Thyroid gland (tissue), 4 donors: ENCODE measurements at places on chromosomes 7 and 10. TPM values are rescaled to one million over a fixed set of nuclear protein-coding genes. Genes with fewer than 3 reads are reported as not detected.

Gene FAS
- total RNA-seq: 18.4 TPM

Gene GDF2
- not detected for total RNA-seq

Gene ACTL6B
- not detected for total RNA-seq

Gene PTPRZ1
- 0.10 TPM for total RNA-seq

Gene PRPS1L1
- total RNA-seq: not detected

Gene MBL2
- not detected for total RNA-seq

Gene DTX2
- total RNA-seq: 23.6 TPM

Gene LLCFC1
- not detected for total RNA-seq

Gene NKX1-2
- total RNA-seq: not detected

GRCh38 chr10:103514244-103514643, 20.7 kb downstream of the NEURL1 start:
- no peak for DNase-seq
- H3K4me3 ChIP-seq: no peak overlapping the region

GRCh38 chr7:65325793-65326432, 47.7 kb upstream of the ZNF92 start:
- peaks cover 4% of the 10 kb centered on the region for H3K4me1 ChIP-seq
- no peak overlapping the region for H3K4me3 ChIP-seq
- H3K27ac ChIP-seq: no peak overlapping the region
- no peaks in the 10 kb centered on the region for H3K27me3 ChIP-seq

DNA sequence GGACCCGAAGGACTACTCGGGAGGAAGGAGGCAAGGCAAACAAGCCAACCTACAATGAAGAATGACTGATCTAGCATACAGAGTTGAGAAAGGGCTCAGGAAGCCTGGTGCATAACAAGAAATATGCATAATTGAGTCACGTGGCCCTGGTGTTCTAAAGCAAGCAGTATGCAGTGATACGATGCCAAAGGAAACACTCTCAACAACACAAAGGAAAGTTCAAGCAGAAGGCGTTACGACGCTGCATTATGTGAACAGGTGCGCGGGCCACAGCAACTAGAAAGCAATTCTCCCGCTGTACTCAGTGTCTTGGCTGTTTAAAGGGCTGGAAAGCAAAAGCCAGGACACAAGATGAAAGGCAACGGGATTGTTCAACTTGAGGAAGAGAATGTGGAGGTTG, 100.8 kb downstream of the PRTFDC1 start:
- H3K27ac ChIP-seq: no peak overlapping the region
- no peak for DNase-seq
- no peaks in the 10 kb centered on the region for H3K27me3 ChIP-seq

DNA sequence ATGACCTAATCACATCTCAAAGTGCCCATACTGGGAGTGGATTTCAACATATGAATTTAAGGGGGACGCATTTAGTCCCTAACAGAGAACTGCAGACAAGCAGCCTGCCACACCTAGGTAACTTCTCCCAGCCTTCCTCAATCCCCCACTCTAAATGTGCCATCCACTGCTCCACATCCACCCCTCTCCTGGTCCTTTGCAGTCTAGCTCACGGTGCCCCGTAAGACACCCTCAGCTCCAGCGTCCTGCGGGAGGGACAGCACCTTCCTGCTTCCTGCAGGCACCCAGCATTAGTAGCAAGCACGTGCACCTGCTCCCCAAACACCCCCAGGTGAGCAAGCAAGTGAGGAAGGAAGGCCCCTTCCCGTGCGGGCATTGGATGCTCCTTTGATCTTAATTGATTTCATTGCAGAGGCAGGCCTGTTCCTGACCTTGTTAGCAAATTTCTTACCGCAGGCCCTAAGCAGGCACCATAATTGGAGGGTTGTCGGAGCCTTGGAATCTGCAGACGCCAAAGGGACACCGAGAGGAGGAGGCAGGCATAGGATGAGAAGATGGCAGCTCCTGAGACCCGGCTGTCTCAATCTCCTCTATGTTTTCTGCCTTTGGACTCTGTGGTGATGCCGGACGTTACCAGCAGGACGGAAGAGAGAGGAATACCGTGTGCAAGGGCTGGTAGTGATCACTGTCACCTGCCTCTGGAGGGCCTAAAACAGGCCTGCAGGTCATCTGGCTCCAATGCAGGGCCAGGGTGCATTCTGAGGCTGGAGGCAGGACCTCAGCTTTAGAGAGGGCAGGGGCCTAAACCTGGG, 75.8 kb upstream of the CHST15 start:
- H3K27me3 ChIP-seq: no peaks in the 10 kb centered on the region
- no peak overlapping the region for H3K27ac ChIP-seq
- no peaks in the 10 kb centered on the region for H3K36me3 ChIP-seq
- H3K4me1 ChIP-seq: no peaks in the 10 kb centered on the region
- no peak overlapping the region for H3K4me3 ChIP-seq

DNA sequence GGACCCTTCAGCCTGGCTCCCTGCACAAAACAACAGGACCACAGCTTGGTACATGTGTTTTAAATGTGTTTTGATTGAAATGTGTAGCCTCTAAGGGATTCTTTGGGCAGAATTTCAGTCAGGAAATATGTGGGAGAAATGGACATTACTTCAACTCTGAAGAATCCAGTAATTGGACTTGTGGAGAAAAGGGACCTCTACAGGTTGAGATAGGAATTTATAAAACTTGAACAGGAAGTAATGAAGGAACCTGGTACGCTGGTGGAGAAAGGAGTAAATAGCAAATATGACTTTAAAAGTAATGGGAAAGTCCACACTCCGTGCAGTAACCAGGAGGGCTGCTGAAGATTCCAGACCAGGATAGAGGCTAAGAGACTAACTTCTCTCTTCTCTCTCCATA, 220.5 kb downstream of the LHFPL3 start:
- no peaks in the 10 kb centered on the region for H3K27me3 ChIP-seq
- no peak overlapping the region for H3K27ac ChIP-seq
- no peak for DNase-seq
- no peaks in the 10 kb centered on the region for H3K4me1 ChIP-seq
- H3K4me3 ChIP-seq: no peak overlapping the region

GRCh38 chr10:118841881-118842605, 87.3 kb upstream of the CACUL1 start:
- no peak overlapping the region for H3K27ac ChIP-seq
- DNase-seq: no peak
- peaks cover 21% of the 10 kb centered on the region for H3K4me1 ChIP-seq
- H3K27me3 ChIP-seq: no peaks in the 10 kb centered on the region
- no peaks in the 10 kb centered on the region for H3K36me3 ChIP-seq
- H3K4me3 ChIP-seq: no peak overlapping the region

GRCh38 chr10:46000538-46000937, 28.2 kb downstream of the TIMM23 start:
- H3K27ac ChIP-seq: no peak overlapping the region
- no peak overlapping the region for H3K4me3 ChIP-seq
- no peaks in the 10 kb centered on the region for H3K27me3 ChIP-seq
- DNase-seq: no peak
- H3K4me1 ChIP-seq: no peaks in the 10 kb centered on the region

- no peak overlapping the region for H3K27ac ChIP-seq
- H3K36me3 ChIP-seq: no peaks in the 10 kb centered on the region
- no peak for DNase-seq
- no peaks in the 10 kb centered on the region for H3K4me1 ChIP-seq
- H3K27me3 ChIP-seq: no peaks in the 10 kb centered on the region
- H3K4me3 ChIP-seq: no peak overlapping the region
Observed at GRCh38 chr7:48170506-48170905, 752 bp upstream of the ABCA13 start.

DNA sequence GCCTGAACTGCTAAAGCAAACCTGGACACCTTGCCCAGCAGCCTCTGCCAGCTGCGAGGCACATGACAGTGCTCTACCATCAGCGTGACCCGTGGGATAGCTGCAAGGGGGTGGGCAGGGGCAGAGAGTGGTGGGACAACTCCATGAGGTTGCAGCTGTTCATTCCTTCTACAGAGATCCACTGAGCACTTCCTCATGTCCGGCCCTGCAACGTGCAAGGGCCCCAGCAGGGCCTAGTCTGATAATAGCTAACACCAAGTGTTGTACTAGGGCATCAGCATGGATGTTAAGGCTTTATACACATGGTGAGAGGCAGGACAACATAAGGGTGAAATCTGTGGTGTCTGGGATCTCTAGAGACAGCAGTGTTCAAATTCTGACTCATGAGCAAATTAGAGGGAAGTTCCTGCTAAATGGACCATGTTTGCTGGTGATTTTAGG, 14.3 kb downstream of the NOD1 start:
- H3K27ac ChIP-seq: peak overlapping the region; percentile 12
- no peaks in the 10 kb centered on the region for H3K36me3 ChIP-seq
- peaks cover 75% of the 10 kb centered on the region for H3K4me1 ChIP-seq

- H3K27me3 ChIP-seq: no peaks in the 10 kb centered on the region
- H3K4me1 ChIP-seq: peaks cover 10% of the 10 kb centered on the region
- H3K27ac ChIP-seq: no peak overlapping the region
- H3K4me3 ChIP-seq: no peak overlapping the region
Observed at GRCh38 chr10:29756451-29756850, 121.7 kb upstream of the SVIL start.

DNA sequence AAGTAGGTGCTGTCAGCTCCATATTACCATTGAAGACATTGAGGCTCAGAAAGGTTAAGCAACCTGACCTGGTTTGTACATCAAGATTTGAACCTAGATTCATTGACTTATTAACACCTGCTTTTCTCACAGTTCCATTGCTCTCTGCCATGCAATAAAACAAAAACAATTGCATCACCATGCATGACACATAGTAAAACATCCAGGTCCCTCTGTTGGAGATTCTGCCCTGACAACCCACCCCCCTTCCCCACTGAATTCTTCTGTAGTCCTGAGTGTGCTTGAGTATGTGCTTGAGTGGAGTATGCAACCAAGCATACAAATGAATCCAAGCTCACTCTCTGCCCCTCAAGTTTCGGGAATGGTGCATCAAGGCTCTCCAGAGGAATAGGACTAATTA, 6.0 kb upstream of the LMBR1 start:
- H3K27me3 ChIP-seq: no peaks in the 10 kb centered on the region
- no peak overlapping the region for H3K4me3 ChIP-seq
- peaks cover 6% of the 10 kb centered on the region for H3K4me1 ChIP-seq
- H3K36me3 ChIP-seq: no peaks in the 10 kb centered on the region
- DNase-seq: peak; percentile 38

- peak overlapping the region; percentile 78 for H3K27ac ChIP-seq
- DNase-seq: peak; percentile 79
- peaks cover 64% of the 10 kb centered on the region for H3K4me1 ChIP-seq
- no peaks in the 10 kb centered on the region for H3K36me3 ChIP-seq
- H3K27me3 ChIP-seq: no peaks in the 10 kb centered on the region
Observed at GRCh38 chr10:118873091-118873737, 118.4 kb upstream of the CACUL1 start.

DNA sequence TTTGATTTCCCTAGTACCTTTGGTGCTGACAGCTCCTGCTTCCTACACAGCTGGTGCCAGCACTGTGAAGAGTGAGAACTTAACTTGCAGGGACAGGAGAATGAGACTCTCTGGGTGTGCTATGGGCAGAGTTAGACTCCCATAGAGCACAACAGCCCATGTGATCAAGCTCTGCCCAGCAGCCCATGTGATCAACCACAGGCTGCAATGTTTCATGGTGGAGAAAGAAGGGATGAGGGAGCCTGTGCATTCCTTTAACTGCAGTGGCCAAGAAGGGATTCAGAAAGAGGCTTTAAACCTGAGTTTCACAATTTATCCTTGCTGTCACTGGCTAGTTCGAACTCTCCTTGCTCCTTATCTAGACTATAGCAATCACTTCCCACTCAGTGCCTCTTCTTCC, 10.0 kb upstream of the MEST start:
- DNase-seq: no peak
- H3K27ac ChIP-seq: no peak overlapping the region
- H3K27me3 ChIP-seq: no peaks in the 10 kb centered on the region
- H3K36me3 ChIP-seq: no peaks in the 10 kb centered on the region

GRCh38 chr7:32318300-32319011, 171.7 kb downstream of the LSM5 start:
- H3K36me3 ChIP-seq: no peaks in the 10 kb centered on the region
- no peaks in the 10 kb centered on the region for H3K4me1 ChIP-seq
- H3K27ac ChIP-seq: no peak overlapping the region
- DNase-seq: no peak

GRCh38 chr7:18444826-18445225, 50.7 kb upstream of the HDAC9 start:
- H3K27me3 ChIP-seq: no peaks in the 10 kb centered on the region
- DNase-seq: no peak
- H3K4me3 ChIP-seq: no peak overlapping the region
- no peaks in the 10 kb centered on the region for H3K4me1 ChIP-seq
- H3K36me3 ChIP-seq: no peaks in the 10 kb centered on the region

DNA sequence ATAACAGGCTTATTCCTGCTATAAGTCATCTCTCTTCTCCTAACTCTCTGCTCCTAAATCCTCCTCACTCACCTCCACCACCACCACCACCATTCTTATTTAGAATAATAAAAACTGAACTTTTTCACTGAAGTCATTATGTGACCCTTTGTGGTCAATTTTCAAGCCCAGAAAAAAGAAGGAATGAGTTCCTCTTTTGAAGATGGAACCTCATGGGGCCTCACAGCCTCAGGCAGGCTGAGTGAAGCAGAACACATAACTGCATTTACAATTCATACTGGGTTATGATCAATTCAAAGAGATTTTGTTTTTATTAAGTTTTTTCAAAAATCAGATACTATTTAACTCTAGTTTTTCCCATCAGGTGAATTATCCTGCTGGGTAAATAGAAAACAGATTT, 29.8 kb downstream of the PNLIPRP3 start:
- no peak overlapping the region for H3K27ac ChIP-seq
- H3K4me1 ChIP-seq: no peaks in the 10 kb centered on the region
- no peak overlapping the region for H3K4me3 ChIP-seq
- DNase-seq: no peak

DNA sequence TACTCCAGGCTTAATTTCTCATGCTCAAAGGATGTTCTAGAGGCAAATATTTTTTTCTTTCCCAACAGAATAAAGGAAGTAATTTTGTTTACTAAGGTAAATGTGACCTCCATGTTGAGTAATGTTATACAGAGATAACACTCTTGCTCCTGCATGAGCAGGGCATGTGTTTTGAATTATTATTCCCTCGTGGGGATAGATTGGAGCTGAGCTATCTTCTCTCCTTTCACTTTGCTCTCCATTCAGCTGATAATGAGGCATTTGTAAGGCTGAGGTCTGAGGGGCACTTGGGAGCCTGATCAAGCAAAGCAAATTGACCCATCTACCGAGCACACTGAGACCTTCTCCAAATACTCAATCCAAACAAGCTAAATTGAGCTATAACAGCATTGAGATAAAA, 50.7 kb upstream of the GHITM start:
- peaks cover 12% of the 10 kb centered on the region for H3K4me1 ChIP-seq
- no peaks in the 10 kb centered on the region for H3K27me3 ChIP-seq
- no peaks in the 10 kb centered on the region for H3K36me3 ChIP-seq
- H3K4me3 ChIP-seq: no peak overlapping the region
